ENCODE measurements at places on chromosomes 16 and 17.

DNA sequence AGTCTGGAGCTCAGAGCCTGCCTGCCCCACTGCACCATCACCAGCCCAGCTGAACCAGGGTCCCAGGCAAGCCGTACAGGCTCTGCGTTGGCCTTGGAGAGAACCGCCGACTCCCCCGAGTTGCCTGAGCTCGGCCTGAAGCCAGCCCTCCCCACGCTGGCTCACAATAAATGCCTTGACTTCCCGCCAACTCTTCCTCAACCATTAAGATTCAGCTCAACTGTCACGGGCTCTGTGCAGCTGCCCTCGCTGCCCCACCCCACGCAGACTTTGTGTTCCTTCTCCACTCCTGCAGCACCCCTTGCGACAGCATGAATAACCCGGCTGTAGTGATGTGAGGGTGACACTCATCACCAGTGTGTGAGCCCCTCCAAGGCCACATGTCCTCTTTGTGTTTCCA, 4.8 kb upstream of the QPRT start:
- no peak for DNase-seq

DNA sequence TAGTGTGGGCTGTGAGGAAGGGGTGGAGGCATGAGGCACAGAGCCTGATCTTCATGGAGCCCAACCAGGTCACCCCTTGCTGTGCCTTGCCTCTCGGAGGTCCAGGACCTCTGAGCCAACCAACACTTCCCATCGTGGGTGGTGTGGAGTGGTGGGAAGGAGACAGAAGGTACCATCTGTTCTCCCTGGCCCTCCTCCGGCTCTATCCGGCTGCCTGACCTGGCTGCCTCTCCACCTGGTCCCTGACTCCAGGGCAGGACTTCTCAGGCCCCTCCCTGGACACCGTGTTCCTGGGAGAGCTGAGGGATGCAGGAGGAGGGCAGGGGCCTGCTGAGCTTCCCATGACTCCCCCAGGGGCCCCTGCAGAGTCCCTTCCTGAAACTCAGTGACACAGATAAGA, 3.9 kb downstream of the PDK2 start:
- DNase-seq: no peak

DNA sequence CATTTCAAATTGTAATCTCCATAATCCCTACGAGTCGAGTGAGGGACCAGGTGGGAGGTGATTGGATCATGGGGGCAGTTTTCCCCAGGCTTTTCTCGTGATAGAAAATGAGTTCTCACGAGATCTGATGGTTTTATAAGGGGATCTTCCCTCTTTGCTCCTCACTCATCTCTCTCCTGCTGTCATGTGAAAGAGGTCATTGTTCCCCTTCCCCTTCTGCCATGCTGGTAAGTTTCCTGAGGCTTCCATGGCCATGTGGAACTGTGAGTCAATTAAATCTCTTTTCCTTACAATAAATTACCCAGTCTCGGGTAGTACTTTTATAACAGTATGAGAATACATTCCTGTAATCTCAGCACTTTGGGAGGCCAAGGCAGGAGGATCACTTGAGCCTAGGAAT, 76.7 kb upstream of the MARCHF10 start:
- no peak for DNase-seq

- DNase-seq: peak; percentile 41
These were observed 2.1 kb downstream of the MED13 start for GRCh38 chr17:62062944-62063343.

GRCh38 chr16:58264961-58265479, 29.8 kb downstream of the PRSS54 start:
- DNase-seq: peak; percentile 77

DNA sequence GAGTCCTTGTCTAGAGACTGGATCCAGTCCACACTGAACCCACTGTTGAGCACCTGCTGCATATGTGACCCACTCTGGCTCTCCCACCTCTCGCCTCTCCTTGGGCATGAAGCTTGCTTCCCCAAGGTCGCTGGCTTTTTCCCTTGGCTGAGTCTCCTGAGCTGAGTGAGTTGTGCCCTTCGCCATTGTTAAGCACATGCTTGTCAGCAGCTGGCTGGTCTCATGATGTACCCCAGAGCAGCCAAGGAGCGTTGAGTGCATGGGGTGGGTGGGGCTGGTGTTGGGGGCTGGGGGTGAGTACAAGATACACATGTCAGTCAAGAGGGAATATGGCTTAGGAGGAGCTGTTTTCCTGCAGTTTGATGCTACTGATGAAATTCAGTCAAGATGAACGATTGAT, 165.6 kb downstream of the SNX29 start:
- no peak for DNase-seq

DNA sequence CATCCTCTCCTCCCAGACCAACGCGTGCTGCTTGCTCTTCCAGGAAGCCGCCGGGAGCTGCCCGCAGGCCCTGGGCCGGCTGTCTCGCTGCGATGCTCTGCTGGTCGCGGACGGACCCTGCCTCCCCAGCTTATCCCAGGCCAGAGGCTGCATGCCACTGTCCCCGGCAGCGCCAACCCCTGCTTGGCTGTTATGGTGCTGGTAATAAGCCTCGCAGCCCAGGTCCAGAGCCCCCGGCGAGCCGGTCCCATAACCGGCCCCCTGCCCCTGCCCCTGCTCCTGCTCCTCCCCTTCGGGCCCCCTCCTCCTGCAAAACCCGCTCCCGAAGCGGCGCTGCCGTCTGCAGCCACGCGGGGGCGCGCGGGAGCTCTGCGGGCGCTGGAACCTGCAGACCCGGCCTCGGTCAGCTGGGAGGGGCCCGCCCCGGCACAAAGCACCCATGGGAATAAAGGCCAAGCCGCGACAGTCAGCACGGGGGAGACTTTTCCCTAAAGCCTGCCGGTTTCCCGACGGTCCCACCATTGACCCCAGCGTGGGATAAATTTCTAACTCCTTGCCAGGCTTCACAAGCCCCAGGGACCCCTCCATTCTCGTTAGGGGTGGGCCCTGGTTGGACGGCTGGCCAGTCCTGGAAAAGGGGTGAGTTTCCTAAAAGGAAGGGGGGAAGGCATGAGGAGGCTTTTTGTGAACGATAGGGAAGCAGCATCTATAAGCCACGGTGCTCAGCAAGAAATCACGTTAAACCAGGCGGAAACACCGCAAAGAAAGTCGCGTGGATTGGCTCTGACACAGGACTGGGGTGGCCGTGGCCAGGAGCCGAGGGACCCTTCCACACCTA, 11.2 kb downstream of the ENPP7 start:
- DNase-seq: peak; percentile 46

DNA sequence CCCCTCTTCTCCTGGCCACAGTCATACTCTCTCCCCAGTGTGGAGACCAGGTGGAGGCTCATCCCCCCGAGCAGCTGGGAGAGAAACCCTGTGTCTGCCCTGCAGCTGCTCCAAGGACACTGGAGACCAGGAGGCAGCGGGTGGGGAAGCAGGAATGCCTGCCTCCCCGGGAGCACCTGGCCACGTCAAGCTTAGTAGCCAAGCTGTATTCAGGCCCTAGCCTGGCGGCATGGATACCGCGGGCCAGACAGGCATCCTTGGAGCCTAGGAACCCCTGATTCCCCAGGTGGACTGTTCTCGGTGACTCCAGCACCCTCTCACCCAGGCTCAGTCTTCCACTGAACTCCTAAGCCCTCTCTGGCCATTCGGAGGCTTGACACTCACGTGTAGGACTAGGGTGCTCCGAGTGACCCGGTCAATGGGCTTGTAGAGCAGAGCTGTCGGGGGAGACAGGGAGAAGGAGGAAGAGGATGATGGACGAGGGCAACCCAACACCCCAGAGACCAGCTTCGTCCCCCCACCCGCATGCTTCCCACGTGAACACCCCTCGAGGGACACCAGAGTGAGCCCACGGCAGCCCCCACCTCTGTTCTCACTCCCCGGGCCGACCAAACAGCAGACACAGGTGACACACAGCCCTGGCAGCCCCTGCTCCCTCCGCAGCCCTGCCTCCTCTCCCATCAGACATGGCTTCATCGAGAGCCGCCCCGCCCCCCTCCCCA, 76.5 kb downstream of the TIMM22 start:
- no peak for DNase-seq

- DNase-seq: peak; percentile 24
These were observed 1.1 kb downstream of the ABAT start for GRCh38 chr16:8675183-8676159.

DNA sequence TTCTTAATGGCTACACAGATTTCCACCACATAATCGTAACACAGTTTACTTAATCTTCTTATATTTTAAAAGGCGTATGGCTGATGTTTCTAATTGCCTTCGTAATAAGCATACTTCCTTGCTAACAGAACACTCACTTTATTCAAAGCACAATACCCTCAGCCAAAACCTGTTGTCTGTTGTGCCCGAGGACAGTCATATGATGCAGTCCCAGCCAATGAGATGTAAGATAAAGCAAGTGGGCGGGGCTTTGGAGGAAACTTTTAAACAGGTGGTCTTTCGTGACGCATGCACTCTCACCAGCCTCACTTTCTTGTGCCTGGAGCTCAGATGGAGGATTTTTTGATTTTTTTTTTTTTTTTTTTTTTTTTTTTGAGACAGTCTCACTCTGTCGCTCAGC, 174.1 kb downstream of the ZFHX3 start:
- no peak for DNase-seq

DNA sequence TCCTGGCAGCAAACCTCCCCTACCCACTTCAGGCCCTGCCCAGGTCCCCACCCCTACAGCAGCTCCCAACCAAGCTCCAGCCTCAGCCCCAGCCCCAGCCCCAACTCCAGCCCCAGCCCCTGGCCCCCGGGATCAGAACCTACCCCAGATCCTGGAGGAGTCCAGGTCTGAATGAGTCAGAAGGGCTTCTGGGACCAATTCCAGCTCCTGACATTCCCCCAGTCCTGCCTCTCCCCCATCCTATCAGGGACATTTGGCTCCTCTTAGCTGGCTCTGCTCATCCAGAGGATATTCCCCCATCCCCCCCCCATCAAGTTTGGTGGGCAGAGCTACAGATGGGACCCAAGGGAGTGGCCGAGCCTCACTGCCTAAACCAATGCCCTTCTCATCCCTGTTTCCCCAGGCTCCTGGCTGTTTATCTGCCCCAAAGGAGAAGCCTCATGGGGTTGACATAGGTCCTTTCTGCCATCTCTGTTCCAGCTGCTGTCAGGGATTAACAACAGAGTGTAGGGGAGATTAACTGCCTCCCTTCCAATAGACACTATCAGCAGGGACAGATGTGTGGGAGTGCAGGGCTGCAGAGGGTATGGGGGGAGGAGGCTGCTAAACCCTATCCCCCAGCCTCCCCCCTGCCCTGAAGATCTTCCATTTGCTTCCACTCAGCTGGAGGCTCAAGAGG, 16.5 kb downstream of the CNTNAP1 start:
- no peak for DNase-seq

- no peak for DNase-seq
These were observed 25.2 kb downstream of the TK2 start for GRCh38 chr16:66524601-66525164.

All from RKO (cell line).